Erythroblast (primary cell): ENCODE measurements at places on chromosomes 12 and 14.

DNA sequence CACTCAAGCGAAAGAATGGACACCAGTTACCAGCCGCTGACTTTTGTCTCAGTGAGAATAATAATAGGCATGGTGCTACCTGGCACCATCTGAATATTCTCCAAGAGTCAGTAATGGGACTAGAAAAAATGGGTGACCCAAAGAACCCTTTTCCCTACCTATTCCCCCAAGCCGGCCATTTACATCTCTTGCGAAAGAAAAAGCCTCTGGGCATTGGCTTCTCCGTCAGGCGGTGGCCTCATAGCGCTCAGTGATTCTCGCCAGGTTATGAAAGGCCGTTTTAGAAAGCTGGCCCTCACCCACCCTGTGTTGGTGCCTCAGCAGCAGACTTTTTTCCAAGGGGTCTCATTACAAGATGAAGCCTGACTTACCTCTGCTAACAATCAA is 523 bp upstream of the SLC6A15 start:
- DNase-seq: no peak

DNA sequence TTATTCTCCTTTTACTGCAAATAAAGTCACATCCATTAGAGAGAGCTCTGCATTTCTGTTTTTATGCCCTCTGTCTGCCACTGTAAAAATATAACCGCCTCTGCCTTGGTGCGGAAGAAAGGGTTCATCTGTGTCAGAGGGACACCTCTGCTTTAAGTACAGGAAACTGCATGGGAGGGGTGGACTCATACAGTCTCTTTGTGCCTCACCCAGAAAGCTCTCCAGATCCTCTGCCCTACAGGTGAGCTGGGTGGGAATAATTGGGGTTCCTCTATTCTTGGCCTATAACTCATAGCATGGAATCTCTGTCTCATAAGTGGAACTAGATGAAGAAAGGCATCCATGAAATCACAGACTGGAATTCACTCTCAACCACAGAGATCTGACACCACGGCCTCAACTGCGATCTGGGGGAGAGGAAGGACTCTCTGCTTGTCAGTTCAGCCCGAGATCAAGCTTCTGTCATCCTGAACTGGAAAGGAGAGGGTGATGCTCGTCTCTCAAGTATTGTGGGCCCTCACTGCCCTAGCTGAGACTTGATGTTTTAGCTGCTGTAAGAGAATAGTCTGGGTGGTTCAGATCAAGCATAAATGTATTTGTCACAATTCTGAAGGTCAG is 702.3 kb downstream of the TMEM121 start:
- no peak for DNase-seq

- DNase-seq: no peak
Observed at GRCh38 chr12:113988976-113989375, 22.9 kb upstream of the RBM19 start.

DNA sequence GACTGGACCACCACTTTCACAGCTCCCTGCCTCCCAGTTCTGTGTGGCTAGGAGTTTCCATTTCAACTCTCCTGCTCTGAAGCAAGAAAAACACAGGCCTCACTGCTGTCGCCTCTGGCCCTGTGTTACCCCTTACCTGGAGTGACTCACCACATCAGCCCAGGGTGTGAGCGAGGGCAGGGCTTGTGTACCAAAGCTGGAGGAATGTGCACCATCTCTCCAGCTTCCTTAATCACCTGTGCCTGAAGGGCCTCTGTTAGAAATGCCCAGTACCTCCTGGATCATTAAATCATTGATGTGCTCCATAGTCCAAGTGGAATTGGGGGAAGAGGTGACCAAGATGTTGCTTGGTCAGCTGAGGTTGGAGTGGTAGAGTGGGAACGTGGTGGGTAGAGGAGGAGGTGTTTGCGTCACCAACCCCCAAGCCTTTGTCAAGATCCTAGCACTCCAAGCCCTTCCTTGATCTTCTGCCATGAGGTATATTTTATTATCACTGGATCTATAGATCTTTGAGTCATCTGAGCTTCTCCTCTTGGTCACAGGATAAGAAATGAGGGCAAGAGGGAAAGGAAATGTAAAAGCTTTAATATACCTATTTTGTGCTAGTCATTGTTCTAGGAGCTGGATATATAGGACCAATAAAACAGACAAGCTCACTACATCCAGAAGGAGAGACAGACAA is 51.3 kb downstream of the SSPN start:
- no peak for DNase-seq

DNA sequence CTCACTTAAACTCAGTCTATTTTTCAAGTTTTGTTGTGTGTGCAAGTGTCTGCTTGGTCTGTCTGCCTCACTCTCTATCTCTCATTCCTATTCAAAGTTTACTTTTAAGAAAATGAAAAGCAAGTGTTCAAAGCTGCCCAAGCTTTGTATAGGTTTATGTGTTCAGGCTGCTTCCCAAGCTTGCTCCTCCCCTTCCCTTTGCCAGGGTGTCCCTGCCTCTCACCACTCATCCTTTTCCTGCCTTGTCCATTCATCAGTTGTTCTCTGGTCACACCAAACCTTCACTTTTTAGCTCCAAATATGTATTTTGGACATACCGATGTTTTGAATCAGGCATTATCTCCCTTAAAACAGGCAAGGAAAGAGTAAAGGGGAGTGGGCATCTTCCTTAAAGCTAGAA is 41.3 kb downstream of the STK38L start:
- DNase-seq: no peak

GRCh38 chr14:90159146-90159545 is 97.2 kb upstream of the PSMC1 start:
- no peak for DNase-seq

DNA sequence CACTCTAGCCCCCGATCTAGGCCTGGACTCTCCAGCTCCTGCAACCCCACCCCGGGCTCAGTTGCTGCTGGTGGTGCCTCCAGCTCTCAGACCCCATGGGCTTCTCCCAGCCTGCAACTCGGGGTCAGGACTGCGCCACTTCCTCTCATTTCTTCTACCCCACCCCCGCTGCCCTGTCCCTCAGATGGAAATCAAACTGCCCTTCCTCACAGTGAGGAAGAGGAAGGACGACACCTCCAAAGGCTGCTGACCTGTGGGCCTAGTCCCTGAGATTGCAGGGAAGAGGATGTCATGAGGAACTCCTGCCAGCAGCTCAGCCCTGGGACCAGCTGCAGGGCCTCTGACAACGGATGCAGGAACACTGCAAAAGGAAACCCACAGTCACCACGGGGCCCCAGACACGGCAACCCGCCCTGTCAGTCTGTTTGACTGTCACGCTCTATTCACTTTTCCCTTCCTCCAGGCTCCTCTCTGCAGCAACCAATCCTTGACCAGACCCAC is 29.3 kb upstream of the PNMA1 start:
- peak; percentile 78 for DNase-seq

DNA sequence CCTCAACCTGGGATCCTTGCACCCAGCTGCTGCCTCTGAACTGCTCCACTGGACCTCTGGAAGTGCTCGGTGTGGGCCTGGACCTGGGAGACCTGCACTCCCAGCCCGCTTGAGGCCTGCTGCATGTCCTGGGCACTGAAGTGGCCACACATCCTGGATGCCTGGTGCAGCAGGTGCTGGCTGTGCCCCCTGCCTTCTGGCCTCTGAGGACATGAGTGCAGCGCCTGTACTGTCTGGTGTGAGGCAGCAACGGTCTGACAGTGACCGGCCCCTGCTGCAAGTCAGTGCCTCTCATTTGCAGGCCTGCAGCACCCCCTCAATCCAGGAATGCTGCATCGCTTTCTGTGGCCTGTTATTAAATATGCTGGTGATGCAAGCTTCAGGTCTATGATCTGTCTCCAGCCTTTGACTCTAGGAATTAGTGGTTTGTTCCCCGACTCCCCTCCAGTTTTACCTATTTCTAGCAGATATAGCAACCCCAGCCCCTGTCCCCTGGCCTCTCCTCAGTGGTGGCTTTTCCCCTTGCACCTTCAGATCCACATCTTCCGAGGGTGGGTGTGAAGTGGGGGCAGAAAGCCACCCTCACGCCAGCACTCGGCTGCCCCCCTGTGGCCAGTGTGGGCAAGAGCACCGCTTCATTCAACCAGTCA is 3.6 kb downstream of the SMIM41 start:
- DNase-seq: peak; percentile 76

GRCh38 chr12:120755269-120755668 is 29.6 kb downstream of the ACADS start:
- no peak for DNase-seq

- DNase-seq: peak; percentile 57
Observed at GRCh38 chr12:117189725-117190209, 503 bp downstream of the FBXO21 start.

DNA sequence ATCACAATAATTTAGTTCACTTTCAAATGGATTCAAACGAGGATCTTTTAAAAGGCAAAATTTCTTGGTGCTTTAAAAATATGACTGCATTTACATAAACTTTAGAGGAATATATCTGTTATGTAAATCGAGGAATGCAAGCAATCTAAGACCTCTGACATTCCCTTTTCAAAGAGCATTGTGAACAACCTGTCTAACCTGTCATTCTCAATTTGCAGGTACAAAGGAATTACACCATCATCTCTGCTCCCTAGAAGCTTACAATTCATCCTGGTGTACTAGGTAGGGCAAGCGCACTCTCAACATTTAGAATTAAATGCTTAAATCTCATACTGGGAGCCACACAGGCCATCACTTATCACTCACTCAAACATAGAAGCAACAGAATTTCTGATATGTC is 35.6 kb downstream of the BMP4 start:
- DNase-seq: no peak

GRCh38 chr14:84282618-84283017 is 1247.3 kb upstream of the FLRT2 start:
- DNase-seq: no peak

- DNase-seq: no peak
Observed at GRCh38 chr12:120835304-120835612, 68.9 kb downstream of the SPPL3 start.

DNA sequence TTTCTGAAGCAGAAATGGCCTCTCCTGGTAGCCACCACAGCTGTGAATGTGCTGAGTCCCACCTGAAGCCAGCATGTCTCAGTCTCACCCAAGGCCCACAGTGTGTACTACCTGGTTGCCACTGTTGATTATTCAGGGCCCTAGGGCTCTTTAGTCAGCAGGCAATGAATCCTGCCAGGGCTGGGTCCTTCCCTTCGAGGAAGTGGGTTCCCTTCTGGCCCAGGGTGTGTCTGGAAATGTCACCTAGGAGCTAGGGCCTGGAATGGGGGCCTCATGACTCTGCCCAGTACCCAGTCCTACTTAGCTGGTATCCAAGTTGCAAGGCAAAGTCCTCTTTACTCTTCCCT is 207.4 kb downstream of the SYNE2 start:
- no peak for DNase-seq

GRCh38 chr14:68716698-68717097 is 76.2 kb downstream of the ZFP36L1 start:
- no peak for DNase-seq

DNA sequence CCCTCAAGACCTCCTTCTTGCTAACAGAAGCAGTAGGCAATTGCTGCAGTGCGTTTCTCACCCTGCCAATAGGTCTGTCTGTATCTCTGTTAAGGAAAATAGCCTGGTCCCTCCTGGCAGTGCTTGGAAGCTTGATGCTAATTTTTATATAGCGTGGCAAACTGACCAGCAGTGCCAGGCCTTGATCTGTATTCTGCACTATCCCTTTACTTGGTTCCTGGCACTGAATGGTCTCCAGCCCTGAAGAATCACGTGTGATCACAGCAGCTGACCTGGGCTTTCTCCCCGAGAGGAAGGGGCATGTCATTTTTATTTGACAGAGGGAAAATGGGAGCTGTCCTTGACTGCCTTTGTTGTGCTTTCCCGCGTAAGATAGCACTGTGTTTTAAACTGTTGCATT is 48.7 kb upstream of the TRAF3 start:
- no peak for DNase-seq

DNA sequence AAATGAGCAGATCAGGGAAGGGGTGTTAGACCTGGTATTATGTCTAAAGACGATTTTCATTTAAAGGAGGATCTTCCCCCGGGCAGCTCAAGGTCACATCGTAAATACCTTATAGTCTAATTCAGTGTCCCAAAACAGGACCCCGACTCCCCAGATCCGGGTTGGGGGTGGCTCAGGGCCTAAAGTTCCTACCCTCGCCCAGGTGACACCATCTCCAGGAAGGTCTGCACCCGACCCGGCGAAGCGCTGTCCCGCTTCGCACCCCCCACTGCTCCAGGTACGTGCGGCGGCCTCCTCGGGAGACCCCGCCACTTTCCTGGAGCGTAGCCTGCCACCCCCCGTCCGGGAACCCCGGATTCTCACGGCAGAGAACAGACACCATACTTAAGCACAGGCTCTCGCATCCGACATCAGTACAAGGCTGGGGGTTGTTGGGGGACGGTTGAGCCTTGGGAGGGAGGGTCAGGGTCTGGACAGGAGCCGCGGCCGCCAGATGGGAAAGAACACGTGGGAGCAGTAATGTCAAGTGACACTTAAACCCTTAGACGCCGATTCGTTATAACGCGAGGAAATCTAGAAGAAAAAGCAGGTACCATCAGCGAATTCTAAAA is 556 bp downstream of the TIMM9 start:
- no peak for DNase-seq

DNA sequence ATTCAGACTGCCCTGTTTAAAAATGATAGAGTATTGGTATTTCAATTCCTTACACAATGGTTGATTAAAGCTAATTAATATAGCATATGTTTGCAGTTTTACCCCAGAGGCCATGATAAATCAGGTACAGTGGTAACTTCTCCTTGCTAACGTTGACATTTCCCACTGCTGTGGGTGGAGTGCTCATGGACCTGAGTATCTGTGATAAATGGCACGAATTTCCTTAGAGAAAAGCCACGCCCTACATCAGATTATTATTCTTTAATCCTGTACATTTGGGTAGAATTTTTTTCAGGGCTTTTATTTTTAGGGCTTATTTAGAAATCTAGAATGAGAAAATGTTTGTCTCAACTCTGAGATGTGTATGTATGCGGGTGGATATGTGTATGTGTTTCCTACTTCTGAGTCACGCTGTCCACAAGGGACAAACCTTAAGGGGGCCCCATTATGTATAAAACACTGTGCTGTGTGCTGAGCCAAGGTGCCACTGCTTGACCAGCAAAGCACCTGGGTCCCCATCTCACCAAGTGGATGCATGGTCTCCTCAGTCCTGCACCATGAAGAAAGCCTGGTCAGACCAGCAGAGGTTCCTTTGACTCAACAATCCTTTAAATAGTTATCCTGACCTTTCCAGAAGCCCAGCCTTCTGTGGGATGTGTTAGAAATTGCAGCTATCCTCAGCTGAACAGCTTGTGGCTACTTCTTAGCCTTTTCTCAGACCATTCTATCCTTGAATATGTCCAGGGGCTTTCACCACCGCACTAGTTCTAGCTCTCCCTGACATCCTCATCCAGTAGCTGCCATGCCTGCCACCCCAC is 57.9 kb upstream of the STK38L start:
- DNase-seq: no peak

GRCh38 chr12:131399000-131399399 is 311.9 kb upstream of the SFSWAP start:
- DNase-seq: no peak

- no peak for DNase-seq
Observed at GRCh38 chr14:32940066-32940651, 1.5 kb downstream of the NPAS3 start.

DNA sequence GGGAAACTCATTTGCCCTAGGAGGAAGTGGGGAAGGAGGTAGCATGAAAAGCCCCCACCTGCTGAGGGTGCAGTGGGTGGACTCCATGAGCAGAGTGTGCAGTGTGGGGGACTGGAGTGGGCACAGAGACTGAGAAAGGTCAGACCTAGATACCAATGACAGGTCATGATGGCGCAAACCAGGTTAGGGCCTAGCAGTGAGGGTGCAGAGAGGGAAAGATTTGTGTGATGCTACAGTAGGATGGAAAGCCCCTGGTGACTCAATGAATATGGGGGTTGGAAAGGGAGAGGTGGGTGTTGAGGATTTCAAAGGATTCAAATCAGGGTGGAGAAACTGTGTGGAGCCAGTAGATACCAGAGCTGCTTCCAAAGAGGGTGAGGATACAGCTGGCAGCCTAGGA is 319.2 kb downstream of the DPF3 start:
- no peak for DNase-seq

GRCh38 chr12:14554281-14555007 is 13.2 kb downstream of the PLBD1 start:
- DNase-seq: no peak
